Glutamatergic neuron (in vitro differentiated cells): ENCODE measurements at places on chromosomes 6 and 20.

- no peak for DNase-seq
These were observed 4.6 kb downstream of the KCNK15 start for GRCh38 chr20:44750081-44750805.

DNA sequence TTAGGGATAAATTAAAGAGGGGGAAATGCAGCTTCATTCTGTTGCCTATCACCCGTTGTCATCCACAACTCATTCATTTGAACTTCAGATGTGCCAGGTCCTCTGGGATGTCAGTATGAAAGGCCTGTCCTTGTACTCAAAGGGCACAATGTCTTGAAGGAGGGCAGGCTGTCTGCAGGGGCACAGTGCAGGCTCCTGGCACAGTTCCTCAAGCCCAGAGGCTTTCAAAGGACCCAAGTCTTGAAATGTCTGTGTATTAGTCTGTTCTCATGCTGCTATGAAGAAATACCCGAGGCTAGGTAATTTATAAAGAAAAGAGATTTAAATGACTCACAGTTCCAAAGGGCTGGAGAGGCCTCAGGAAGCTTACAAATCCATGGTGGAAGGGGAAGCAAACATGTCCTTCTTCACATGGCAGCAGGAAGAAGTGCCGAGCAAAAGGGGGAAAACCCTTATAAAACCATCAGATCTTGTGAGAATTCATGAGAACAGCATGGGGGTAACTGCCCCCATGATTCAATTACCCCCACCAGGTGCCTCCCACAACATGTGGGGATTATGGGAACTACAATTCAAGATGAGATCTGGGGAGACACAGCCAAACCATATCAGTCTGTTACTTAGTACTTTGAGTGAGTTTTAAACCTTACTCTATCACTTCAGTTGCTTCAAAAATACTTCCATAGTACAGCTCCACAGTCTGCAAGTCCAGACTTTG lies 9.4 kb downstream of the SNX9 start:
- DNase-seq = no peak

GRCh38 chr6:33702345-33702977 lies 9.0 kb downstream of the UQCC2 start:
- no peak for DNase-seq

DNA sequence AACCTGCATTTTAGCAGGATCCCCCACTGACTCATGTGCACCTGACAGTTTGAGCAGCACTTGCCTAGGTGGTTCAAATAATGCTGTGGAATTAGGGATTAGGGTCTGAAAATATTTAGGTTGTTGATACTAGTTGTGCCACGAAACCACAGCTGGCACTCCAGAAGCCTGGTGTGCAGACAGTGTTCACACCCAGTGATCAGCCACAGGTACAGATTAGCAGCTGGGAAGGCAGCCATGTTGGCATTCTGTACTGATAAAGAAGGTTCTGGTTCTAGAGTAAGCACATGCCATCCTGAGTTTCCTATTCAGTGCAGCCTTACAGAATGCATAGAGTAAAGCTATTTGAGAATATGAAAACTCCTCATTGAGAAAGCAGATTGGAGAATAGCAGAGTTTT lies 30.1 kb downstream of the TMEM74B start:
- no peak for DNase-seq

DNA sequence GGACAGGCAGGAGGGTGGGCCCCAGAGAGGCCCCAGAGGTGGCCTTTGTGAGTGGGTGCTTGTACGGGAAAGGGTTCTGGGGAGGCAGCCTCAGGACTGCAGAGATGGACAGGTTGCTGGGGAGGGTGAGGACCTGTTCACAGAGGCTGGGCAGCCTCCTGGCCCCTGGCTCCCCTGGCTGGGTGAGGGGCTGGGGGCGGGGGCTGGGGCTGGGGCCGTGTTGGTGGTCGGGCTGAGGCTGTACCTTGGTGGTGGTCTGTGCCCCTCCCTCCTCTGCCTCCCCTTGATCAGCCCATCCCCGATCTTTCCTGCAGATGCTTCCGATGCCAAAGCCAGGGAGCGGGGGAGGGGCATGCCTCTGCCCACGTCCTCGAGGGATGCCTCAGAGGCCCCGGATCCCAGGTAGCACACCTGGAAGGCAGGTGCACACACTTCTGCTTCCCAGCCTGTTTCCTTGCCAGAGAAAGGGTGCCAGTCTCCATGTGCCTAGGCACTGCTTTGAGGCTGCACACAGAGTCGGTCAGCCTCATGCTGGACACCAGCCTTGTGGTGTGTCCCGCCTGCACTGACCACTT lies 4.8 kb downstream of the TCEA2 start:
- no peak for DNase-seq
